ENCODE measurements at places on chromosomes 2 and 18.

DNA sequence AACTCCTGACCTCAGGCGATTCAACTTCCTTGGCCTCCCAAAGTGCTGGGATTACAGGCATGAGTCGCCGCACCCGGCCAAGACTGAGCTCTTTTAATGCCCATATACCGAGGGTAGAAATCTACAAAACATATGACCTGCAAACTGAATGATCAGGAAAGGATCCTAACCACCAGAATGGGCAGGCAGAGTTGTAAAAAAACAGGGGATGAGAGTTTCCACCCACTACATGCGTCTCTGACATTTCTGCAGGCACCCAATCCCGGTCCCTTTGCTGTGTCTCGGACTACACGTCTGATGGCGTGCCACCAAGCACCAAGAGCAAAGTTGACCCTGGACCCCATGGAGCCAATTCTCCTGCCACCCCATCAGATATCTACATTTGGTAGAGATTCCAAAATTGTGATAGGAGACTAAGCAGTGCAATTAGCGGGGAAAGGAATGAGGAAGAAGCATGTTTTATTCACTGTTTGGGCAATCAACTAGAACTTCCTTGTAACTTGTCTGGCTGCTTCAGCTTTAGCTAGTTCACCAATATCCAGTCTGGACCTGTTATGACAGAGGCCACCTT, 74.1 kb downstream of the ATP8B1 start:
- no peaks in the 10 kb centered on the region for H3K36me3 ChIP-seq
- peak; percentile 39 for DNase-seq
- no peaks in the 10 kb centered on the region for H3K27me3 ChIP-seq
- H3K4me3 ChIP-seq = no peak overlapping the region
- peak overlapping the region; percentile 38 for H3K27ac ChIP-seq

GRCh38 chr2:108593547-108594098, 59.4 kb downstream of the LIMS1 start:
- peak overlapping the region; percentile 34 for H3K4me3 ChIP-seq
- no peaks in the 10 kb centered on the region for H3K27me3 ChIP-seq
- H3K4me1 ChIP-seq = peaks cover 86% of the 10 kb centered on the region
- no peaks in the 10 kb centered on the region for H3K36me3 ChIP-seq
- H3K27ac ChIP-seq = peak overlapping the region; percentile 53

- H3K27me3 ChIP-seq = no peaks in the 10 kb centered on the region
- H3K4me3 ChIP-seq = no peak overlapping the region
- H3K4me1 ChIP-seq = peaks cover 4% of the 10 kb centered on the region
- no peak for DNase-seq
Observed at GRCh38 chr2:171965238-171965637, 34.5 kb upstream of the METAP1D start.

- DNase-seq = no peak
- H3K4me1 ChIP-seq = no peaks in the 10 kb centered on the region
- H3K27ac ChIP-seq = no peak overlapping the region
- no peak overlapping the region for H3K4me3 ChIP-seq
Observed at GRCh38 chr18:6434481-6434880, 19.8 kb upstream of the L3MBTL4 start.

GRCh38 chr2:105959357-105959756, 214.6 kb downstream of the NCK2 start:
- H3K27ac ChIP-seq = no peak overlapping the region
- no peak overlapping the region for H3K4me3 ChIP-seq
- H3K4me1 ChIP-seq = no peaks in the 10 kb centered on the region
- no peak for DNase-seq

DNA sequence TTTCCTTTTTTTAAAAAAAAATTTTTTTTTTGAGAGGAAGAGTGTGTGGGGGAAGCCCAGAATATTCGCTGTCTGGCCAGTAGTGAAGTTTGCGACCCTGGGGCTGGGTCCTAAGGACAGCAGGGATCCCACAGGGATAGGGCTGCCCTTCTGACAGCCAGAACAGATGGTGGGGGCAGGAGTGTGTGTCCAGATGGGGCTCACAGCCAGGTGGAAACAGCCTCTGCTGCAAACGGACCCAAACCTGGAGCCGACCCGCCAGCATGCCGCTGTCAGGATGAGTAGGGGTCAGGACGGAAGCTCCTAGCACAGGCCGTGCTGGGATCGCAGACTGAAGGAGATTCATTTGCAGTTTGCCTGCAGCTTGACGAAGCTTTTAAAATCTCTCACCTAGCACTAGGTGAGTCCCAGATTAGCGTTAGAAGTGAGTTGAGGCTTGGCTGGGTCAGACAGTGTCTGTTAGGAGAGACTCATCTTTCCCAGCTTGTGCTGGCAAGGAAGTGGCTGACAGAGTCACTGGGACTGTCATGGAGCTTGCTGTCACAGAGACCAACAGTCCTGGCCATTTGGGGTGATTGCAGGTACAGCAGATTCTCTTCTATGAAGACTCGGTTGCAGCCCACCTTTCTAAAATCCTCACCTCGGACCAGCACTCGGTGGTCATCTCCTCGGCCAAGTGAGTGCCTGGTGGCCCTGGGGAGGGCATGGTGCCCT, 93.4 kb downstream of the DGKD start:
- H3K4me1 ChIP-seq = no peaks in the 10 kb centered on the region
- H3K27me3 ChIP-seq = no peaks in the 10 kb centered on the region
- peak overlapping the region; percentile 7 for H3K27ac ChIP-seq
- peaks cover 95% of the 10 kb centered on the region for H3K36me3 ChIP-seq

GRCh38 chr2:216565956-216566355, 67.3 kb upstream of the IGFBP2 start:
- H3K4me3 ChIP-seq = no peak overlapping the region
- no peaks in the 10 kb centered on the region for H3K27me3 ChIP-seq
- no peak for DNase-seq
- no peaks in the 10 kb centered on the region for H3K36me3 ChIP-seq
- H3K27ac ChIP-seq = no peak overlapping the region
- H3K4me1 ChIP-seq = no peaks in the 10 kb centered on the region

GRCh38 chr18:1488957-1489356, 584.3 kb downstream of the ADCYAP1 start:
- no peak for DNase-seq
- H3K27me3 ChIP-seq = no peaks in the 10 kb centered on the region
- no peak overlapping the region for H3K4me3 ChIP-seq
- no peaks in the 10 kb centered on the region for H3K4me1 ChIP-seq

DNA sequence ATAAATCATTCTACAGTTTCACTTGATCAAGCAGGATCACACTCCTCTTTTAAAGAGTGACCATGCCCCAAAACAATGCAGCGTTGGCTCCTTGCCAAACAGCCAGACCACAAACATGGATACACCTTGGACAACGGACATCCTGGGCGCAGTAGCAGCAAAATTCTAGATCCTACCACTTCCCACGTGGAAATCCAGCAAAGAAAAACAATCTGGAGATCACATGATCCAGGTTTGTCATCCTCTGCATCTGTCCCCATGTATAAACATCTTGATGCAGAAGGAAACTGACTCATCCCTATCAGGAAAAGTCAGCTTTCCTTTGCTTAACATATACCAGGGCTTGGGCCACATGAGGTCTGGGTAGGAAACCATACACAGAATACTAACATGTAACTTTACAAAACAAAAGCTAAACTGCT, 53.1 kb downstream of the ZNF521 start:
- H3K27me3 ChIP-seq = no peaks in the 10 kb centered on the region
- H3K36me3 ChIP-seq = no peaks in the 10 kb centered on the region
- DNase-seq = peak; percentile 83
- H3K27ac ChIP-seq = peak overlapping the region; percentile 68
- H3K4me3 ChIP-seq = peak overlapping the region; percentile 43
- peaks cover 24% of the 10 kb centered on the region for H3K4me1 ChIP-seq

DNA sequence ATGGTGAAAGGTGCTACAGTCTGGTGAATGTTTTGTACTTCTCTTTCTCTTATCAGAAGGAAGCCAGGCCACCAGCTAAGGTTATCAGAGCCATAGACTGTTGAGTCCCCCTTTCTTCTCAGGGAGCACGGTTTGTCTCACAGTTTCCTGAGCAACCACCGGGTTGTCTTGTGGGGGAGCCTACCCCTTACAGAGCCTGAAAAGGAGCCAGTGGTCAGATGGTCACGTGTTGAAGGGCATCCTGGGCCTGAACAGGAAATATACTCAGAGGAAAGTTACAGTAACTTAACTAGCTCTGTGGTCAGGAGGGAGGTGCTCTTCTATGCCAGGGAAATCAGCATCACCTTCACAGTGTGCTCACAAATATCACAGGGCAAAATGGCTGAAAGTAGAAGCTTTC, 11.6 kb downstream of the CD28 start:
- no peaks in the 10 kb centered on the region for H3K4me1 ChIP-seq
- H3K27ac ChIP-seq = no peak overlapping the region
- H3K4me3 ChIP-seq = no peak overlapping the region

GRCh38 chr2:59936048-59936447, 617.4 kb downstream of the BCL11A start:
- no peak for DNase-seq
- no peaks in the 10 kb centered on the region for H3K4me1 ChIP-seq
- no peak overlapping the region for H3K4me3 ChIP-seq
- H3K36me3 ChIP-seq = no peaks in the 10 kb centered on the region
